ENCODE measurements at places on chromosomes 5 and 9. TPM values are rescaled to one million over a fixed set of nuclear protein-coding genes. Genes with fewer than 3 reads are reported as not detected.

GRCh38 chr5:145521066-145521465 lies 314.1 kb downstream of the PRELID2 start:
- DNase-seq: no peak

PTPRD gene
- total RNA-seq: 0.18 TPM

NUTM2G gene
- total RNA-seq: not detected

CSF1R gene
- 0.36 TPM for total RNA-seq

TAF11L5 gene
- total RNA-seq: not detected
